ENCODE measurements at places on chromosomes 7 and 10. TPM values are rescaled to one million over a fixed set of nuclear protein-coding genes. Genes with fewer than 3 reads are reported as not detected.

Gene EN2
- 0.15 TPM for total RNA-seq

Gene GPR158
- total RNA-seq, result 0.33 TPM

Gene SDK1
- 8.4 TPM for total RNA-seq

Gene NPC1L1
- total RNA-seq, result 0.07 TPM

Gene FAM131B
- 18.5 TPM for total RNA-seq

Gene CUZD1
- 19.4 TPM for total RNA-seq

Gene ADK
- 26.8 TPM for total RNA-seq

Gene EZH2
- 41.3 TPM for total RNA-seq

Gene ACBD5
- 14.2 TPM for total RNA-seq

Gene EPO
- total RNA-seq, result 0.44 TPM

Gene SFRP4
- not detected for total RNA-seq

Gene DIP2C
- 7.6 TPM for total RNA-seq

Gene MBLAC1
- 1.6 TPM for total RNA-seq

Gene GBX1
- not detected for total RNA-seq

Gene SLC16A9
- 4.3 TPM for total RNA-seq

Gene ECHDC3
- total RNA-seq, result 9.3 TPM

Gene HOXA7
- total RNA-seq, result not detected

Gene AVL9
- total RNA-seq, result 38.7 TPM

Gene FEZF1
- 41.5 TPM for total RNA-seq

Gene DOCK1
- total RNA-seq, result 57.0 TPM

DNA sequence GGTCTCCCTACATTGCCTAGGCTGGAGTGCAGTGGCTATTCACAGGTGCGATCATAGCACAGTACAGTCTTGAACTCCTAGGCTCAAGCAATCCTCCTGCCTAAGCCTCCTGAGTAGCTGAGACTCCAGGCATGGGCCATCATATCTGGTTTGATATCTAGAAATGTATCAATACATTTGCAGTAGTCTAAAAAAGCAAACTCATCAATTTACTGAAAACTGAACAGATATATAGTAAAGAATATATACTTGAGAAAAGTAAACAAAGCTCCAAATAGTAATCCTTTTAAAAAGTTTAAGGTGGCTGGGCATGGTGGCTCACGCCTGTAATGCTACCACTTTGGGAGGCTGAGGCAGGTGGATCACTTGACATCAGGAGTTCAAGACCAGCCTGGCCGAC, 57.1 kb upstream of the KMT2C start:
- H3K36me3 ChIP-seq, result peaks cover 2% of the 10 kb centered on the region
- no peak for DNase-seq
- H3K27me3 ChIP-seq, result no peaks in the 10 kb centered on the region
- H3K4me3 ChIP-seq, result no peak overlapping the region

DNA sequence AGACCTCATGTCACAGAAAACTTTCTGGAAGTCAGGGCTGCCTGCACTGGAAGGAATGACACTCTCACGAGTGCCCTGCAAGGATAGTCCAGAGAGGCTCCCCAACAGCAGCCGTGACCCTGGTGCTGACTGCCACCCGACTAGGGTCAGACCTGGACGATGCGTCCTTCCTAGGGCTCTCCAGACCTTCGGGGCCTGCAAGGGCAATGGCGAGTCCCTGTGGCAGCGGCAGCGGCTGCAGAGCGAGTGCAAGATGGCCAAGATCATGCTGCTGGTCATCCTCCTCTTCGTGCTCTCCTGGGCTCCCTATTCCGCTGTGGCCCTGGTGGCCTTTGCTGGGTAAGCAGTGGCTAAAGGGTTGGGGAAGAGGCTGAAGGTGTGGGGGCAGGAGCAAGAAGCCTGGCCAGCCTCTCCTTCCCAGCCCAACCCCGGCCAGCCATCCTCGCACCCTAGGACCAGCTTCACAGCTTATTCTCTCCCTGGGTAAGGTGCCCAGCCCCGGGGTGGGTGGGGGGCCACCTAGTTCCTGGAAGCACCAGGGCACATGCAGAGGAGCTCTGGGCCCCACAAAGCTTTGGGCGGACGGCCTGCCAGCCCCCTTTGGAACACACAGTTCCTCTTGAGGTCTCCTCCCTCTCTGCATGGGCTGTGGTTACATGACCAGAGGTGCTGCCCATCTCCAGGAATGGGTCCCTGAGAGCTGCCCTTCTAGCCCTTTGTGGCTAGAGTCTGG, 5.5 kb downstream of the OPN4 start:
- no peak for DNase-seq
- no peak overlapping the region for H3K4me3 ChIP-seq
- no peaks in the 10 kb centered on the region for H3K27me3 ChIP-seq
- H3K4me1 ChIP-seq, result no peaks in the 10 kb centered on the region
- no peaks in the 10 kb centered on the region for H3K36me3 ChIP-seq
- no peak overlapping the region for H3K27ac ChIP-seq

DNA sequence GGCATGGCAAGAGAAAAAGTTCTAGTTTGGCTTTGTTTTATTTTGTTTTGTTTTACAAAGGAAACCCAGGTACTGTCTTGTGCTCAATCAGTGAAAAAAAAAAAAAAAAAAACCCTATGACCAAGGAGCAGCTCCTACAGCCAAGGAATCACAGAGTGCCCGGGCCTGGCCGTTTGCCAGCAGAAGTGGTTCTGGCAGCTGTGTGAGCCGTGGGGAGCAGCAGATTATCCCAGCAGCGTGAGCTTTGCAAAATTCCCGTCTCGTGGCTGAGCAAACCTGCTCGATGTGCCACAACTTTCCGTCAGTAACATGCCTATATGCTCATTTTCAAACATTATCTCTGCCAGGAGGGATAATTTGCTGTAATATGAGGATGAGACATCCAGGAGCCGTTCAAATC, 293.7 kb downstream of the POU6F2 start:
- no peak overlapping the region for H3K27ac ChIP-seq
- H3K36me3 ChIP-seq, result no peaks in the 10 kb centered on the region
- no peaks in the 10 kb centered on the region for H3K27me3 ChIP-seq
- DNase-seq, result no peak
- H3K4me1 ChIP-seq, result no peaks in the 10 kb centered on the region
- H3K4me3 ChIP-seq, result no peak overlapping the region

- H3K27me3 ChIP-seq, result no peaks in the 10 kb centered on the region
- H3K36me3 ChIP-seq, result peaks cover 9% of the 10 kb centered on the region
- no peaks in the 10 kb centered on the region for H3K4me1 ChIP-seq
These were observed 91.6 kb downstream of the WDR37 start for GRCh38 chr10:1147810-1148209.

GRCh38 chr7:55065511-55066229, 46.9 kb downstream of the EGFR start:
- H3K27me3 ChIP-seq, result no peaks in the 10 kb centered on the region
- peak; percentile 40 for DNase-seq
- peaks cover 4% of the 10 kb centered on the region for H3K4me1 ChIP-seq

- no peaks in the 10 kb centered on the region for H3K4me1 ChIP-seq
- peak overlapping the region; percentile 85 for H3K4me3 ChIP-seq
- peak overlapping the region; percentile 57 for H3K27ac ChIP-seq
- DNase-seq, result no peak
These were observed 495 bp downstream of the SFR1 start for GRCh38 chr10:104122225-104123107.

DNA sequence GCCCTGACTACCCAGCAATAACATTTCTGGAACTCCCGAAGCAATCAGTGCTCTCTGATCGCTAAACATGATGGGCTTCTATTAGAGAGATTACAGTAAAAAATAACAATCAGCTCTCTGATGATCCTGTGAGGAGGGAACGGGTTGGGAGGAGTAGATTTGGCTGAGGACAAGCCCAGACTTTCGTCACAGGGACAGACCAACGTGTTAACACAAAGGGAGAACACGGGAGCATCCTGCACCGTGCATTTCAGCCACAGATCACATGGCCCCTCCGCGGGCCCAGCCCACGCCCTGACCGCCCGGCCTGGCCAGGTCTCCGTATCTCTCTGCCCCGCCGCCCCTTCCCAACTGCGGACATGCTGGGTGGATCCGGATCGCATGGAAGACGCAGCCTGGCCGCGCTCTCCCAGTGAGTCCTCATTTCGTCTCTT, 95.0 kb upstream of the AGBL3 start:
- peak overlapping the region; percentile 88 for H3K4me3 ChIP-seq
- H3K4me1 ChIP-seq, result peaks cover 10% of the 10 kb centered on the region
- H3K27me3 ChIP-seq, result no peaks in the 10 kb centered on the region
- DNase-seq, result peak; percentile 77
- H3K27ac ChIP-seq, result no peak overlapping the region

GRCh38 chr7:148954766-148955165, 70.7 kb upstream of the EZH2 start:
- no peaks in the 10 kb centered on the region for H3K4me1 ChIP-seq
- no peak overlapping the region for H3K4me3 ChIP-seq
- no peaks in the 10 kb centered on the region for H3K27me3 ChIP-seq
- no peaks in the 10 kb centered on the region for H3K36me3 ChIP-seq
- no peak overlapping the region for H3K27ac ChIP-seq
- DNase-seq, result no peak

DNA sequence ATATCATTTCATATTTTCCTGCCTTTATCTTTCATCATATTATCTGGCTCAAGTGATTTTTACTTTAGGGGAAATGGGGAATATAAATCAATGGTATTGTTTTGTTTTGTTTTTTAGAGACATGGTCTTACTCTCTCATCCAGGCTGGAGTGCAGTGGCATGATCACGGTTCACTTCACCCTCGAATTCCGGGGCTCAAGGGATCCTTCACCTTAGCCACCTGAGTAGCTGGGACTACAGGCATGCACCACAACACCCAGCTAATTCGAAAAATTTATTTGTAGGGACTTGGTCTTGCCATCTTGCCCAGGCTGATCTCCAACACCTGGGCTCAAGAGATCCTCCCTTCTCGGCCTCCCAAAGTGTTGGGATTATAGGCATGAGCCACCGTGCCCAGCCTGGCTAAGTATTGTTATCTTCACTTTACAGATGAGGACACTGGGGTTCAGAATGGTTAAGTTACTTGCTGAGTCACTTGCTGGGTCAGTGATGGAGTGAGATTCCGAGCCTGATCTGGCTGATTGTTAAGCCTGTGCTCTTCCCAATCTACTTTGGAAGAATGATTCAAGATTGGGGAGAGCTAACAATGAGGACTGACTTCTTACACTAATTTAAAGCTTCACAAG, 3.7 kb upstream of the SLC16A9 start:
- H3K4me3 ChIP-seq, result no peak overlapping the region
- no peaks in the 10 kb centered on the region for H3K27me3 ChIP-seq
- DNase-seq, result no peak
- no peak overlapping the region for H3K27ac ChIP-seq

DNA sequence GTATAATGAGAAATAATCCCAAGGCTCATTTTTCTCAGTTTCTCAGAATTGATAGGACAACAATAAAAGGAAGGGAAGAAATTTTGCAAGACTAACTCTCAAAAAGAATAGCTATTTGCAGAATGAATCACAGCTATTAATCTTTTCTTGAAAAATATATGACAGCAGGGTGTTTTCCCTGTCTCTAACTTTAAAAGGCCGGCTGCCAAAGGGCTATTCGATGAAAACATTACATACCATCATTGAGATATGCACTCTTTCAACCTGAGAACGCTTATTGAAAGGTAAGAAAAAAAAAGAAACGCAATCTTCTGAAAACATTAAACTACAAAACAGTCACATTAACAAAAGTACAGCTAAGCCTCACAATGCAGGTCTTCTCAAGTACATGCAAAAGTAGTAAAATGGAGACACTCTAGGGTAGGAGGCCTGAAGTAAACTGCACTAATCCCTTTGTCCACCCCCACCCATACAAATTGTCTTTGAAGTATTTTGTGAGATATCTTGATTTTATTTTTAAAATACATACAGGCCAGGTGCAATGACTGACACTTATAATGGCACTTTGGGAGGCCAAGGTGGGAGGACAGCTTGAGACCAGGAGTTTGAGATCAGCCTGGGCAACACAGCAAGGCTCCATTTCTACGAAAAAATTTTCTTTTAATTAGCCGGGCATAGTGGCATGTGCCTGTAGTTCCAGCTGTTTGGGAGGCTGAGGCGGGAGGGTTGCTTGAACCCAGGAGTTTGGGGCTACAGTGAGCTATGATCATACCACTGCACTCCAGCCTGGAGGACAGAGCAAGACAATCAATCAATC, 83.0 kb downstream of the PARD3 start:
- peaks cover 2% of the 10 kb centered on the region for H3K4me1 ChIP-seq
- H3K4me3 ChIP-seq, result no peak overlapping the region
- no peak overlapping the region for H3K27ac ChIP-seq
- H3K36me3 ChIP-seq, result no peaks in the 10 kb centered on the region
- no peaks in the 10 kb centered on the region for H3K27me3 ChIP-seq
- DNase-seq, result no peak

GRCh38 chr7:5692112-5692844, 89.2 kb downstream of the RNF216 start:
- no peaks in the 10 kb centered on the region for H3K27me3 ChIP-seq
- H3K27ac ChIP-seq, result no peak overlapping the region
- no peaks in the 10 kb centered on the region for H3K4me1 ChIP-seq
- DNase-seq, result no peak
- H3K36me3 ChIP-seq, result no peaks in the 10 kb centered on the region
- no peak overlapping the region for H3K4me3 ChIP-seq

DNA sequence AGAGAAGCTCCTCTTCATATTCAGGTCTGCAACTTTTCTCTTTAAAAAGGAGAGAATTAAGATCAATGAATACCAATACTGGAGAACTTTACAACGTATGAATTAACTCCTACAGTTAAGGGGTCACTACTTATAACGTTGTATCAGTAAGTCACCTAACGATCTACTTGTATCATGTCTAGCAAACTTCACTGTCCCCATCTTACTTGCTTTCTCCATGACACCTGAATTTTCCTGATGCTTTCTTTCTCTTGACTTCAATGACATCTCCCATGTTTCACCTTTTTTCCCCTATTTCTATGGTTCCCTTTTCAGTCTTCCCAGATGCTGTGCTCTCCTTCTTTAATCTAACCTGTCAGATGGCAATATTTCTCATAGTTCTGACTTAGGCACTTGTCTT, 19.6 kb downstream of the NAMPT start:
- H3K4me3 ChIP-seq, result no peak overlapping the region
- DNase-seq, result no peak
- H3K27ac ChIP-seq, result no peak overlapping the region

GRCh38 chr7:47573758-47574481, 8.0 kb downstream of the TNS3 start:
- H3K4me3 ChIP-seq, result no peak overlapping the region
- H3K27me3 ChIP-seq, result no peaks in the 10 kb centered on the region
- no peak overlapping the region for H3K27ac ChIP-seq

GRCh38 chr7:66403564-66403963, 198.4 kb downstream of the TPST1 start:
- no peaks in the 10 kb centered on the region for H3K27me3 ChIP-seq
- no peak overlapping the region for H3K27ac ChIP-seq
- H3K4me1 ChIP-seq, result no peaks in the 10 kb centered on the region
- no peak overlapping the region for H3K4me3 ChIP-seq
- H3K36me3 ChIP-seq, result peaks cover 21% of the 10 kb centered on the region

DNA sequence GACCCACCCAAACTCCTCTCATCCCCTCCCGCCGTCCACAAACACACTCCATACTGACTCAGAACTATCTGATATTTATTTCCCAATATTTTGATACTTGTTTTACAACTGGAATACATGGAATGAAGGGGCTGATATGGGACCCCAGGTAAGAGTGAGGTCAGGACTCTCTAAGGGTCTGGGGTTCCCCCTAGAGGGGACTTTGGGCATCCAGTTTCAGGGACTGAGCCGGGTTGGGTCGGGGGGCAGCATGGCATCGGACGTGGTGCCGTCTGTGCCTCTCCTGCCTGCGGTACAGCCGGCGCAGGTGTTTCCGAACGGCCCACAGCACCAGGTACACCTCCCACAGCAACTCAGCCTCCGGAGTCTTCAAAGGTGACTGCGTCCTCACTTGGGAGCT, 7.5 kb downstream of the SPACDR start:
- H3K27ac ChIP-seq, result no peak overlapping the region
- H3K36me3 ChIP-seq, result no peaks in the 10 kb centered on the region
- H3K27me3 ChIP-seq, result no peaks in the 10 kb centered on the region
- H3K4me1 ChIP-seq, result no peaks in the 10 kb centered on the region
- no peak overlapping the region for H3K4me3 ChIP-seq

All from H9 (cell line).